ENCODE measurements at places on chromosomes 5 and 9.

DNA sequence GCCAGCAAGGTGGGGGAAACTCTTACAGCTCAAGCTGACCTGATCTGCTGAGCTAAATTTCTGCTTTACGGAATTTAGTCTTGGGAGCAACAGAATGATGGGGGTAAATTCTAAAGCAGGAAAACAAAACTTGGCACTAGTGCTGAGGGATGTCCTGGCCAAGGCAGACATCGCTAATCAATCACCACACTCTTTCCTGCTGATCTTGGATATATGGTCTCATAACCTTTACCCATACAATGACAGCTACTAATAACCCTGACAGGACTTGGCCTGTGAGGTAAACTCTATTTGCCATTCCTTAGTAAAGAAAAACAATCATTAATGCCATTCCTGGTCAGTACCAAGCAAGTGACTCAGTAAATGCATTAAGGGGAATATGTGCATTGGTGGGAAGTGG, 51.5 kb downstream of the PPARGC1B start:
- DNase-seq, result no peak

GRCh38 chr5:133664422-133664821, 52.1 kb upstream of the FSTL4 start:
- no peak for DNase-seq

DNA sequence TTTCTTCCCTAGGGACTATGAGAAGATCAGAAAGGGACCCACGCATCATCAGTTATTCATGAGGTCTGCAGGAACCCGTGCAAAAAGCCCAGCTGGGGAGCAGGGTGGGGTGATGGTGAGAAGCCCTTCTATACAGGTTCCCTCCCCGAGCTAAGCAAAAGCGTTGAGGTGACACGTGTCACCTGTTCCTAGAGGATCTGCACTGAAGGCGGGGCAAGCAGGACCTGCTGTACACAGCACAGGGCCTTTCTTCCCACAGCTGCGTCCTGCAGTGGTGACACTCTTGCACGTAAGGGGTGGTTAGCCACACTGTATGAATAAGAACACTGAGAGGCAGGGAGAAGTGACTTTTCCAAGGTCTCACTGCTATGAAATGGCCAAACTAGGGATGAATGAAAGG, 37.2 kb upstream of the SH3PXD2B start:
- DNase-seq, result peak; percentile 57

- no peak for DNase-seq
Measured at GRCh38 chr5:75640395-75640794, 29.1 kb downstream of the ANKDD1B start.

DNA sequence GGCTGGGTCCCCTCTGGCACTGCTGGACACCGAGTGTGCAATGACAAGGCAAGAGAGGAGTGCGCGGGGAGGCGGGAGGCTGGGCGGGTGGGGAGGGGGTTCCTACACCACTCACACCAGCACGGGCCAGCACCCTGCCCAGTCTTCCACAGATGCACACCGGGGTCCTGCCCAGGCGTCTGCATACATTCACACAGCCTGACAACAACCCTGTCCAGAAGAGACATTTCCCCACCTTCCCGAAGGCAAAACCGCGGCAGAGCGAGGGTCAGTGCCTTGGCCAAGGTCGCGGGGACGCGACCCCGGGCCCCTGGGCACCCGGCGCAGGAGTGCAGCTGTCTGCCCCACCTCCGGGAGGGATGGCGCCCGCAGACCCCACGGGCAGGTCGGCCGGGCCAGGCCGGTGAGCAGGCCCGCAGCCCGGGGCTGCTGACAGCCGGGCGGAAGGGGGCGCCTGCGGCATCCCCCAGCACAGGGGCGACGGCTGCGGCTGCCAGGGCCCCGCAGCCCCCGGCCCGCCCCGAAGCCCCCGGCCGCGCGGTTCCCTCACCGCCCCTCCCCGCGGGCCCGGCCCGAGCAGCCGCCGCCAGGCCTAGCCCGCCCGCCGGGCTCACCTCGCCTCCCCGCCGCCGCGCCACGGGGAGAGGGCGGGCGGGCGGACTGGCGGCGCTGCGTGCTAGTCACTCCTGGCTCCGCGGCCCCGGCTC, 496 bp downstream of the MAPK9 start:
- no peak for DNase-seq

DNA sequence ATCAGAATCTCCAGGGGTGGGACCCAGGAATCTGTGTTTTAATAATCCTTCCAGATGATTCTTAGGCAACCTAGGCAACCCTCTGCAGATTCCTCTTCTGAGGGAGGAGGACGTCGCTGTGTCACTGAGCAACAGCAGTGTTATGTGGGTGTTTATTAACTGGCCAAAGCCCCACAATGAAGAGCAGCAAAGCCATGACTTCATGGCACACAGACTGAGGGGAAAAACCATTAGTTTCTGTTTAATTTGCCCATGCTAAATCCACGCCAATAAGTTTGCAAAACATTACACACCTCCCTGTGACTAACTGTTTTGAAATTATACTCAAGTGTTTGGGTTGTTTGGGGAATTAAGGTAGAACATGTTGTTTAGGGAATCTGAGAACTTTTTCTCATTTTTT, 83.7 kb upstream of the TMED7 start:
- DNase-seq, result no peak

- DNase-seq, result peak; percentile 12
Measured at GRCh38 chr9:70484232-70485130, 70.0 kb upstream of the KLF9 start.

- DNase-seq, result no peak
Measured at GRCh38 chr9:130171226-130172148, 717 bp upstream of the NCS1 start.

DNA sequence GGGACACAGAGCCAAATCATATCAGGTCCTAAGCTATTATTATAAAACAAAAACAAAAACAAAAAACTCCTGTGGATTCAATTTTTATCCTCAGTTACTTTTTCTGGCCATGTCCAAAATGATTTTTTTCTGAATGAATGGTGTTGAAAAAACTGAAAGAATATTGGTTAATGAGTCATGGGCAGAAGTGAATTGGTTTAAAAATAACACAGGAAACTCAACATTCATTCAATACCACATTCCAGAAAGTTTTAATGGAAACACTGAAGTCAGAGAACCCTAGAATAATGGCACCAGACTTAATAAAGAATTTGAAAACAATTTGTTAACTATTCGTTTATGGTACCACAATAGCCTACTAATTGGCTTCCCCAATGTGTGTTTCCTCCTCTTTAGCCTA, 102.4 kb upstream of the CDH9 start:
- no peak for DNase-seq

- DNase-seq, result no peak
Measured at GRCh38 chr9:137879052-137879451, 1.5 kb downstream of the CACNA1B start.

GRCh38 chr5:88886746-88887341, 3.9 kb upstream of the MEF2C start:
- DNase-seq, result no peak

- no peak for DNase-seq
Measured at GRCh38 chr5:54900984-54901725, 84.2 kb downstream of the ESM1 start.

GRCh38 chr9:122051351-122052321, 41.5 kb downstream of the TTLL11 start:
- no peak for DNase-seq

DNA sequence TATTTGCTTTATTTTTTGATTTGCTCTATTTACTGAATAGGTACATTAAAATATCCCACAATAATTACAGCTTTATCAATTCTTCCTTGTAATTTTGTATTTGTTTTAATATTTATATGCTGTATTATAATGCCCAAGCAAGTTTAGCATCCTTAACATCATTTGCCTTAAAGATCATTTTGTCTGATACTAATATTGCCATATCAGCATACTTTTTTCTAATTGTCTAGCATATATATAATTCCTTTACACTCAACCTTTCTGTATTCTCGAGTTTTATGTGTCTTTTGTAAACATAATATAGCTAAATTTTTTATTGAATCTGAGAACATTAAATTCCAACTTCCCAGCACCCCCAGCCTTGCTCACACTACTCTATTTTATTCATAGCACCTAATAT, 64.7 kb downstream of the P4HA2 start:
- no peak for DNase-seq

DNA sequence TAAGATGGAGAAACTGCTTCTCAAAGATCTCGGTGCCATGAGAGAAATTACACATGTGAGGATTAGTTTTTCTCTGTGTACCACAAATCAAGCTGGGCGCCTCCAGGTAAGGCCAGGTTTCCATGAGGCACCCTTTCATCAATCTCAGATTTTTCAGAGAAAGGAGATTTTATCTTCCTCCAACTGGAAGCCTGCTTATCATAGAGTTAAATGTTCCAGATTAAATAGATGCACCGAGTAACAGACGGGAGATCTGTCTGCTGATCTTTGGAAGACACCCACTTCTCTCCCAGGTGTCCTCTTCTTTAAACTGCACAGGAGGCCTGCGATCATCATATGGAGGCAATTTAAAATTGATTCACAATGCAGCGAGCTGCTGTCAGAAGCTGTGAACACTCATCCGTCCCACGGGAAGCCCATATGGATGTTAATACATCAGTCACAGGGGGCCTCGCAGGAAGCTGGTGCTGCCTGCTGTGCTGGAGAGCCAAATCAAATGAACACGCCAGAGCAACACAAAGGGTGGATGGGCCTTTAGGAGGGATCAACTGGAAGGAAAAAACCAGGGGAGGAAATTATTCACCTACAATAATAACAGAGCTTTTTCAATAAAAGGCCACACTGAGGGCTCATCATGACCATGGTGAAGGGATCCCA, 93.3 kb downstream of the TLE1 start:
- DNase-seq, result peak; percentile 88

- DNase-seq, result no peak
Measured at GRCh38 chr9:32423371-32423770, 38.9 kb downstream of the ACO1 start.

GRCh38 chr9:130287736-130288135, 22.2 kb downstream of the HMCN2 start:
- DNase-seq, result peak; percentile 69

GRCh38 chr5:9197881-9198260, 348.0 kb downstream of the SEMA5A start:
- no peak for DNase-seq

- no peak for DNase-seq
Measured at GRCh38 chr9:89528540-89528939, 30.6 kb upstream of the SEMA4D start.

- no peak for DNase-seq
Measured at GRCh38 chr9:27595733-27596132, 22.5 kb upstream of the C9orf72 start.

Measured in NCI-H1417 (cell line).